ENCODE measurements at places on chromosomes 3 and 15.
A peak's percentile ranks its signal among the peaks of the same experiment; 100 is the strongest.

DNA sequence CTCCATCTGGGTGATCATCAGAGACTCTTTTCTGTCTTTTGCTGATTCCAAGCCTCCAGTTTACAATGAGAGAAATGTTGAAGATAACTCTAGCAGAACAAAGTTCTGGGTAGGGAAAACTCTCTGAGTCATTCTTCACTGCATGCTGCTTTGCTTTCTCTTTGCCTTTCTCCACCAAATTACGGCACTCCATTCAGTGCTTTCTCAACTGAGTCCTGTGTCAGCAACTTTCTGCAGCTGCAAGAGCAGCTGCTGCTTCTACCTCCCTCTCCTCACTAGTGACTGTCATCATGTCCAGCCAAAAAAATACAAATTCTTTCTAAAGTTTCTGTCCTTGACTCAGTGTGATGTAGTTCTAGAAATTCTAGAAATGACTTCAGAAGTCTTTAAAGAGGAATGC, 953.8 kb downstream of the IGSF11 start:
- DNase-seq: peak; percentile 80

DNA sequence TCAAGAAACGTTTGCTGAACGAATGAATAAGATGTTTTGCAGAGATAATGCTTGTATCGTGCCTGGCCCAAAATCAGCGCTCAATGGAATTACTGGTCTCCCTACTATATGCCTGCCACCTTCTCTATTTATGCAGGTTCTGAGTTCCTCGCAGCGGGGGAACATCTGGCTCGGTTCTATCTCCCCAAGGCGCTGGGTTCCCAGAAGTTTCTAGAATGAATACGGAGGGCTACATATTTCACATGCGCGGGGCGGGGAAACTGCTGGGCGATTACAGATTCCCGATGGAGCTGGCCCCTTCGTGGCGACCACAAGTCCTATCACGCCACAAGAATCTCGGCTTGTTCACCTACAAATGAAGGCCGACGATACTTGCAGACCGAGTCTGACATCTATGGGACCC, 411 bp upstream of the EIF2B5 start:
- DNase-seq: no peak

DNA sequence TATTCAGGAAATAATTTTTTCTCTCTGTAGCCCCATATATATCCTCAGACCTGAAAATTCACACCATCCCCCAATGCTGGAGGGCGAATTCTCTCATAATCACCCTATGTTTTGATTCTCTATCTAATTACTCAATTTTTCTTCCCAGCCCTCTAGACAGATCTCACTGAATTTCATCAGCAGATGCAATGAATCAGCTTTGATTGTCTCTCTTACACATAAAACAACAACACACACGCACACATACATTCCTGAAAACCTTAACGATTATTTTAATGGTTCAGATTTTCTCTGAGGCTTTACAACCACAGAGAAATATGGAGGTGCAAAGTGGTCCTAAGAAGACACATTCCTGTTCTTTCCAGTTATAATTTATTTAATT, 11.1 kb downstream of the RBMS3 start:
- no peak for DNase-seq

- no peak for DNase-seq
These were observed 383.0 kb downstream of the ZBTB20 start for GRCh38 chr3:114764056-114764492.

DNA sequence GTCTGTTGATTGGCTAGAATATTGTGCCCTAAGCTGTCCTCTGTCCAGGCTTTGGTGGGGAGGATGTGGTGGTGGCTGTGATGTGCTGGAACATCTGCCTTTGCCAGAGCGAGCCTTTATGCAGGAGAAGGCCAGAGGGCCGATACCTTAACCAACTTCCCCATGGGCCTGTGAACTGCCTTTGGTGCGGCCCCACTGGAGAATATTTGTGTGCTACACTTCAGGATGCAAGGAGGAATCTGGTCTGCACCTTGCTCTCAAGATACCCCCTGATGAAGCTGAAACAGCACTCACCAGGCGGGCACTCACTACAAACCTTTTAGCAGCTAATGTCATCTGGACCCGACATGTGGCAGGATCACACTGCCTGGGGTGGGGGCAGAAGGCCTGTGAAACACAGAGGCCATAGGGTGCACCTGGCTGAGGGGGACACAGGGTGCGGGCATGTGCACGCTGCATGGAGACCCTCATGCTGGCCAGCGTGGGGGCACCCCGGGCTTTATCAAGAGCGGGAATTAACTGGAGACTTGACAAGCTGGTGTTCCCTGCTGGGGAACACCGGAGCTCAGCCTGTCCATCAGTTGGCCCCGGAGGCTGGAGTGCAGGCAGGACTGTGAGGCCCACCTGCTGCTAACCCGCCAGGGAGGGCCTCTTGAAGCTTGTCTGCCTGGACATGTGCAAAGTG, 16.4 kb downstream of the PRR23E start:
- DNase-seq: no peak

- DNase-seq: no peak
These were observed 150.2 kb downstream of the DNAJB8 start for GRCh38 chr3:128316481-128316891.

- DNase-seq: no peak
These were observed 115.7 kb downstream of the TMCC1 start for GRCh38 chr3:129777806-129778205.

- DNase-seq: no peak
These were observed 245.3 kb upstream of the RARB start for GRCh38 chr3:25182794-25183193.

GRCh38 chr15:23564821-23565394, 566 bp upstream of the MKRN3 start:
- DNase-seq: no peak

- peak; percentile 61 for DNase-seq
These were observed 657 bp downstream of the PATL2 start for GRCh38 chr15:44710236-44711095.

DNA sequence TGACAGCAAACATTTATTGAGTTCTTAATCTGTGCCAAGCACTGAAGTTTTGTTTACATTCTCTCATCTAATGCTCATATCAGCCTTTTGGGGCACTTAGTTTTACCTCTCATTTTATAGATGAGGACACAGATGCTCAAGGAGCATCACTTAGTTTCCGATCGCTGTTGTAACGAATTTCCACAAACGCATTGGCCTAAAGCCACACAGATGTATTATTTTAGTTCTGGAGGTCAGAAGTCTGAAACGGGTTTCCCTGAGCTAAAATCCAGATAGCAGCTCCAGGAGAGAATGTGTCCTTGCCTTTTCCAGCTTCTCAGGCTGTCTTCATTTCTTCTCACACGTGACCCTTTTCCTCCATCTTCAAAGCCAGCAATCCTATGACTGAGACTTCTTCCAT, 11.1 kb downstream of the SEMA6D start:
- no peak for DNase-seq

DNA sequence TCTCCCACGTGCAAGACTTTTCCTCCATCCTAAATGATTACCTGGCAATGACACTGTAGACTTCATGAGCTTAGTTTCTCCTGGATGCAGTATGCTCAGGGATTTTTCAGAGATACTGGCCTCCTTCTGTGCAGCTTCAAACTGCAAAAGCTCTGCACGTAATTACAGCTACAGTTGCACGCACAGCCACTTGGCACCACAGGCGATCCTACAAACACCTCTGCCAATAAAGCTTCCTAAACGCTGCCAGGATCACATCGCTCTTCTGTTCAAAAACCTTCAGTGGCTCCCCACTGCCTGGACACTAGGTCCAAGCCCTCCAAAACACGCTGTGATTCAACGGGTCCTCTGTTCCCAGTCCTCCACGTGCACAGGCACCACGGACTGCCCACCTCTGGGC, 49.5 kb downstream of the NUP210 start:
- no peak for DNase-seq

- no peak for DNase-seq
These were observed 109.3 kb downstream of the OXNAD1 start for GRCh38 chr3:16374047-16374934.

GRCh38 chr15:98067339-98067738, 106.8 kb downstream of the ARRDC4 start:
- no peak for DNase-seq

GRCh38 chr3:189237526-189237925, 65.8 kb downstream of the TPRG1 start:
- DNase-seq: no peak

- DNase-seq: no peak
These were observed 4.6 kb downstream of the SNRK start for GRCh38 chr3:43290956-43291355.
